ENCODE measurements at places on chromosomes 16 and 17.

DNA sequence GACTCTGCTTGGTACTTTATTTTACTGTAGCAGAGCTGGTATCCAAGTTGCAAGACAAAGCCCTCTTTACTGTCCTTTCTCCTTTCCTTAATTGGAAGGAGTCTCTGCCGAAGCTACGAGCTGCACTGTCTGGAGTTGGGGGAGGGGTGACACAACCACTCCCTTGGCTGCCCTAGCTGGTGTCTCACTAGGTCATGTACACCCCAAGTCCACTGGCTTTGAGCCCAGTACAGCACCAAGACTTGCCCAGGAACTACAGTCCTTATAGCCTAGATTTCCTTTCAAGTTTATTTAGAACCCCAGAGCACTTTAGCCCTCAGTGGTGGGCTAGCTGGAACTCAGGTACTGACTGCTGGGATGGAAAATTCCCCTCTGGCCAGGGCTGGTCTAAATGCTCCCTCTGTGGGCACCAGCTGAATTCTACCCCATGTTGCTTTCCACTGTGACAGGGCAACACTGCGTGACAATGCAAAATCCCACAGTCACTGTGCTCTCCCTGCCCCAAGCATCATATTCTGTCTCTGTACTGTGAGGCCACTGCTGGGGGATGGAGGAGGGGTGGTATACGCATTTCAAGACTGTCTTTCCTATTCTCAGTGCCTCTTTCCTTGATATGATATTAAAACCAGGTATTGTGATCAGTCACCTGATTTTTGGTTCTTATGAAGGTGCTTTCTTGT lies 18.4 kb downstream of the EFCAB5 start:
- DNase-seq: no peak

GRCh38 chr16:55015181-55015913 lies 84.7 kb downstream of the IRX5 start:
- no peak for DNase-seq

DNA sequence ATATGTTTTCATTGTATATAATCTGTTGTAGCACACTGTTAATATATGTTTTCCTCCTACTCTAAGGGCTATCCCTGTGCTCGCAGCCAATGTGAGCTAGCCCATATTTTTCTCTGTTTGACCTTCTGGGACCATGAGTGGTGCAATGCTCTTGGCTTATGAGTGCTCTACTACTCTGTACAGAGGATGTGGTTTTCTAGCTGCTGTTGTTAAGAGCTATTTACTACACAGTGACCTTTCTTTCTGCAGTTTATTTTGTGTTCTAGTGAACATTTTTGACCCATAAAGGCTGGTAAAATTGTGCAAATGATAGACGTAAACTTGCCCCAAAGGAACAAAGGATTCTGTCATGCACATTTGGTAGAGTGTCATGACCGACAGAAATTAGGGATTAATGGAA lies 84.1 kb upstream of the CPHXL start:
- DNase-seq: no peak

GRCh38 chr16:89613231-89613953 lies at the start of gene DPEP1:
Gene DPEP1 (plus strand): TSS chr16:89613642. CDS start chr16:89630411, 16,769 bp downstream.
- DNase-seq: no peak

DNA sequence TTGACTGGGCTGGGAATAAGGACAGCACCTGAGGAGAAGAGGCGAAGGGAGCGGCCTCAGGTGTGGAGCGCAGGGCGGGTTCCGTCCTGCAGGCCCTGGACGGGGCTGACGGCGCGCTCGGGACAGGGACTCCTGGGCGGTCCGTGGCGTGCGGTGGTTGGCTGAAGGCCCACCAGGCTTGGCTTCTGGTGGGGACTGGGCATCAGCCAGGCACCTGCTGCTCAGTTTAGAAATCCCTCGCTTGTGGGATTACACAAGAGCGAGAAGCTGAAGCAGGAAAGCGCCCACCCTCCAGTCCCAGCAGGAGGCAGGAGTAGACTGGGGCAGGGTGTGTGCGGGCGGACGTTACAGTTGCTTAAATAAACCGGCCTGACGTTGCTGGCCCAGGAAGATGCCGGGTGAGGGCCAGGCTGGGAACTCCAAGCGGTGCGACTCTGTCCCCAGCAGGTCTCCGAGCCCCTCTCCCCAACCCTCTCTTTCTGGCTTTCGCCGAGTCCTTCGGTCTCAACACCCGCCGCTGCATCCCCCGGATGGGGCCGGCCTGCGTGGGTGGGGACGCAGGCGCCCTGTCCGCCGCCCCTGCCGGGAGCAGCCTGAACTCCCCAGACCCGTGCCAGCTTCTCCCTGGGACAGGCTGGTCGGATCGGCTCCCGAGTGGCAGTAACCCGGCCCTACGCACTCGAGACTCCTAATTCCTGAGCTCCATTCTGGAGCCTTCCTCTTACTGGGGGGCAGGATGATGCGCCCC lies 639 bp downstream of the MIF4GD start:
- peak; percentile 65 for DNase-seq

GRCh38 chr17:58273453-58274104 lies 7.2 kb downstream of the MPO start:
- no peak for DNase-seq
